ENCODE measurements at places on chromosomes 7 and 10. TPM values are rescaled to one million over a fixed set of nuclear protein-coding genes. Genes with fewer than 3 reads are reported as not detected.

Gene FKBP6
- not detected for total RNA-seq

Gene NUDT13
- 2.8 TPM for total RNA-seq

Gene TEX36
- total RNA-seq, result not detected

Gene CHST15
- total RNA-seq, result 0.28 TPM

Gene GPR146
- total RNA-seq, result 2.1 TPM

Gene SGCE
- total RNA-seq, result 1.9 TPM

Gene GHRHR
- total RNA-seq, result not detected
